ENCODE measurements at places on chromosomes 12 and 14. TPM values are rescaled to one million over a fixed set of nuclear protein-coding genes. Genes with fewer than 3 reads are reported as not detected.

C12orf60 gene
- total RNA-seq: 0.17 TPM

ATXN2 gene
- 66.6 TPM for total RNA-seq

NTS gene
- 0.32 TPM for total RNA-seq

METTL25 gene
- 15.1 TPM for total RNA-seq

KLHL33 gene
- total RNA-seq: 0.29 TPM

Measured in upper lobe of right lung (tissue), 1 donor.